NCI-H1694 treated with DMSO at 0.1 percent for 48 hours (cell line): ENCODE measurements at places on chromosomes 2 and 18.
A peak's percentile ranks its signal among the peaks of the same experiment; 100 is the strongest.

- no peak for DNase-seq
Observed at GRCh38 chr2:178428396-178428806, 22.6 kb downstream of the PRKRA start.

DNA sequence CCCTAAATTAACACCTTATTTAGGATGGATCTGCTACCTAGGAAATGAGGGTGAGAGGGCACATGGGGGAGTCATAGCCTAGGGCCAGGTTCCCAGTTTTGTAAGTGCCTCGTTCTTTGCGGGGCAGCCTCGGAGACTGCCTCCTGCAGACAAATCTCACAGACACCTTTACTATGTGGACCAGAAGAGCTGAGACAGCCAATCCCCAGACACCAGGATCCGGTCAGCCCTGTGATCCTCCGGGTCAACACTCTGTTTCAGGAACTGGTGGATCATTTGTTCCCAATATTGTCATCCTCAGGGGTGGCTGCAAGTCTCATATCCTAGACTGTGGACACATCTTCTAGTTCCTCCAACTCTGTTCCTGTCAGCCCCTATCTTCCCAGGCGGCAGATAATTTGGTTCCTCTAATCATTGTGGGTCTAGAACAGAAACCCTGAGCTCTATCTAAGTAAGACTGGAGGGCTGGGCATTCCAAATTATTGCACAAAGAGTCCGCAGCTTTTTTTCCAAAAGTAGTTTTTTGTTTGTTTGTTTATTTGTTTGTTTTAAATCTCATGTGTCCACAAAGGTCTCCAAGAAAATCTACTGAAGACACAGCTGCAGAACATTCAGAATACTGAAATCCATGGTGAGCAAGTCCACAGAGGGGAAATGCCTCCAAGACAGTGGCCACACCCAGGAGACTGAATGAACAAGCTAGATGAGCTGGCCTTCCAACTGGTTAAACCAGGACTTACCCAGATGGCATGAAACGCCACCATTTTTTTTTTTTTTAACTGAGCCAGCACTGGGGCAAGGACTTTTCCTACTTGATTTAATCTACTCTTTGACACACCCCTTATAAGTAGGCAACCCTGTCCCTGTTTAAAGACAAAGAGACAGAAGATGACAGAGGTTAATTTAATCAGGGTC is 6.2 kb upstream of the GDF7 start:
- DNase-seq = no peak

DNA sequence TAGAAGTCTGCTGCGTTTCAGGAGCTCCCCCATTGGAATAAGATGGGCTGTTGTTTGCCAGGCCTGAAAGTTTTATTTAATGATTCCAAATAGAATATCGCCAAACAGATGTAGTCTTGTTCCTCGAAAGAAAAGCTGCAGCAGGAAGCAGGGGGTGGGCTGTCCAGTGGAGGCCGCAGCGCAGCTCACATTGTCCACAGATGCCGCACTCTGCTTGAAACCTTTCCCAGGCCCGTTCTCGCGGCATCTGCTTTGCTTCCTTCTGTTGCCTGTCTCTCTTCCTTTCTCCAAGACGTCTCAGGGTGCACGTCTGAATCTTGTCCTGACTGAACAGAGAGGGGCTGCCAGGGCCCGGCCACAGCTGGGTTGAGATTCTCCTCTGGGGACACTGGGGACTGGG is 12.4 kb upstream of the IGFBP2 start:
- peak; percentile 23 for DNase-seq

- DNase-seq = no peak
Observed at GRCh38 chr2:72554381-72554780, 271.5 kb downstream of the EXOC6B start.

DNA sequence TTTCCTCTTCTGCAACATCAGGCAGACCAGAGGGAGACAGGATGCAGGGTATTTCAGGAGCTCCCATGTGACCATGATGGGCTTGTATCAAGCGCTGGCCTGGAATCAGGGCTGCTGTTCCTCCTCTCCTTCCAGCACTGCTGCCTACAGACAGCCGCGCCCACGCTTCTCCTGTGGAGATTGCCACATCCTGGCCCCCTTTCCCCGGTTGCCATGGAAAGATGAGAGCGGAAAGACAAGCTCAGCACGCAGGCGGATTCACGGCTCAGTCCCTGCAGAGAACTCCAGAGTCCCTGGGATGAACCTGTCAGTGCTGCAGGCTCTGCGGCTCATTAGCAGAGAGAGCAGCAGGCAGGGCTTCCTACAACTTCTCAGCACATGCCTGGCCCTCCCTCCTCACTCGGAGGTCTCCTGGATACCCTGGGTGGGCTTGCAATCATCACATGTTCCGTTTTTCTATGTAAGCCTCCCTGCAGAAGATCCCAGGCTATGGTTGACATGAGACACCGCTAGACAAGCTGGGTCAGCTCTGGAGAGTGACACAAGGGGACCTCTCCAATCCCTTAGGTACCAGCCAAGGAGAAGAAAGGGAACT is 497.8 kb upstream of the MYT1L start:
- peak; percentile 64 for DNase-seq

- DNase-seq = no peak
Observed at GRCh38 chr2:8334866-8335325, 347.0 kb upstream of the ID2 start.

GRCh38 chr2:175852879-175853615 is 149.0 kb downstream of the LNPK start:
- DNase-seq = peak; percentile 92

- no peak for DNase-seq
Observed at GRCh38 chr2:102285368-102285767, 26.0 kb upstream of the IL1RL1 start.

DNA sequence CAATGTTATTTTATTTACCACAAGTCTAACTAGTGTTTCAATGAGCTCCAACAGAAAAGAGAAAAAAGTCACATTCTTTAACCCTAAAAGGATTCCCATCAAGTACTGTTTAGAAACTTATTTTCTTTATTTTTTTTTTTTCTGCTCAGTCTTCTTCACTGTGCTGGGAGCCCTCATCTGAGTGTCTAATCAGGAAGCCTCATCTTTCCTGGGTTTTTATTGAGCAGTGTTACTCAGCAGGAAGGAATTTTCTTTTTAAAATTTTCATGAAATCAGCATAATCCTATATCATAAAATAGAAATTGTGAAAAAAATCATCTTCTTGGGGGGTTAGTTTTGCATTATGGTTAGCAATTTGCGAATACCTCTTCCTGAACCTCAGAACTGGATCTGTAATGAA is 453.8 kb downstream of the CDH2 start:
- no peak for DNase-seq

DNA sequence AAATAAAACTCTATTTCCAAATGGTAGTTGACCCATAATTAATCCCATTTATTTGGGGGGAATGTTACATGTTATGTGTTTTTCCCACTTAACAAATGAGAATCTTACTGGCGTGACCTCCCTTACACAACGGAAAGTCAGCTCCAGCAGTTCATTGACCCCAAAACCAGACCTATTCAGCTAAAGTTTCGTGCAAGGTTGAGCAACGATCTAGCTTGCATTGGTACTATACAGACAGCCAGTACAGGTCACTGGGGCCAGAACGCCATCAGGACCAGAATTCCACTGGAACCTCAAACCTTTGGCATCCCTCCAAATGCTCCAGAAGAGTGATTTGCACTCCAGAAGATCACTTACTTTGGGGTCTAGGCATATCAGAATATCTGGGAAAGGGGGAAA is 6.8 kb upstream of the CTAGE1 start:
- DNase-seq = no peak

DNA sequence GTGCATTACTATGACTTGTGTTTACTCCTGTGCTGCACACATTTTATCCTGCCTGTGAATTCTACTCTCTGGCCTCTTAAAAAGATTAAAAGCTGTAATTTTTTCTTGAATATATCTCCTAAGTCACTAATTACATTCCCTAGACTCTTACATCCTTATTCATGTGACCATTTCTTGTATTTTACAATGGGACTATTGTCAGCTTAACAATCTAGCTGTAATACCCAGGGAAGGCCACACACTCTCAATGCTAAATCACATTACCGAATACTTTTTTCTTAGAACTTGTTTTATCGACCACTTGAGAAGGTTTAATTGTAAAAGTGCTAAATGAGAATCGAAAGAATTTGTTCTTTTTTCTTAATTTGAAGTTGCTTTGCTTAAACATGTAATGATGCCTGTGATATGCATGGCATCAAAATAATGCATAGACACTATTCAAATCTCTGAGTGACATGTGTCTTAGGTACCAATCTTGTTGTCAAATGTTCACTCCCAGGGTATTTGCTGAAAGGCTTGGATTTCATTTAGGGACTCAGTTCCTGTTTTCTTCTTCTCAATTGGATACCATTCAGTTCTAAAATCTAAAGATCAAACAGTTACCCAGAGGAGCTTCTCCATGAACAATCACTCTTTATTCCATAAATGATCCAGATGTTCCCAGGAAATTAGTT is 498.5 kb downstream of the DPP10 start:
- DNase-seq = no peak

- no peak for DNase-seq
Observed at GRCh38 chr18:6561420-6561861, 146.7 kb upstream of the L3MBTL4 start.

GRCh38 chr2:44718431-44718830 is 223.1 kb upstream of the SIX3 start:
- no peak for DNase-seq

DNA sequence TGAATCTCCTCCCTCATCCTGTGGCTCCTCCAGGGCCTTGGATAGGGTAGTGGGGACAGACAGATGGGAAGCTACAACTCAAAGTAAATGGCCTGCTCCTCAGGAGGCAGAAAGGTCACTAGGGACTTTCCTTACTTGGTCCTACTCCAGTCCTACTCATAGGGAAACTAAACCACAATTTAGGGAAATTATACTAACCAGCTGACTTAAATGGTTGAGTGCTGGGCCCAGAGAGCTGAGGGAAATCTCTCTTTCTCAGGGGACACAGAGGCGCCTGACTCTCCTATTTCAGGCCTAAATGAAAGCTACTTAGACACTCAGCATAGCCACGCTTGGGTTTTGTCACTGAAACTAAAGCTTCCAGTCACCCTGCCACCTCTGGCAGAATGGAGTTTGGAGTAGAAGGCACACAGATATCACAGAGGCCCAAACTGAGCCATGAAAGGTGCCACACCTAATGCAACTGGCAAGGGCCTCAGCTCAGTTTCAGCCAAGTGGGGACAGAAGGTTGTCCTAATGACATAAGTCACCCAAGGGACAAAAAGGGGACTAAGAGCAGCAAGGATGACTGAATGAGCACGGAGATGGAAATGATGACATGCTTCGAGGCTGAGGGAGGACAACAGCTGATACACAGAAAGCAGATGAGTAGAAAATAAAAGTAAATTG is 24.0 kb downstream of the CERKL start:
- DNase-seq = no peak

DNA sequence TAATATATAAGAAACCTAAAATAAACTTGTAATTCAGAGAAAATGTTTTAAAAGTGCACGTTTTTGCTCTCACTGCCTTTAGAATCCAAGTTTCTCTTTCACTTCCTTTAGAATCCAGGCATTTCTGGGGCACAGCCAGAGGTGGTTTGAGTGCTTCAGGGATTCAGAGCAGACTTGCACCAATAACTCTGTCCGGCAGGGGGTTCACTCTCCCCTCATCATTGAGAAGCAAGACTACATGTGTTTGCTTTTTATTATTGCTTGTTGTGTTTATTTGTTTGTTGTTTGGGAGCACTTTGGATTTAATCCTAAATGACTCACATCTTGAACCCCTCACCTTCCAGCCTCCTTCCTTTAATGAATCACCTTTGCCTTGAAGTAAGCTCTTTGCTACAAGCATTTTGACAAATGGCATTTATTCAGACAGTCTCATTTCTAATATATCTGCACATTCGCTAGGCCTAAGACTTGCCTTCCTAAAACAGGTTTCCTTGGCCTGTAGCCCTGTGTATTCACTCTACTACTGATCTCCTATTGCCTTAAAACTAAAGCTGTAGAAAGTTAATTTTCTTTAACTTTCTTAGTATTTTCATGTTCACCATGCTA is 233.5 kb upstream of the ATP5MC3 start:
- peak; percentile 76 for DNase-seq

GRCh38 chr2:126907671-126908070 is 9.0 kb downstream of the TEX51 start:
- DNase-seq = no peak

- no peak for DNase-seq
Observed at GRCh38 chr2:242051463-242051862, 181.9 kb downstream of the RTP5 start.

DNA sequence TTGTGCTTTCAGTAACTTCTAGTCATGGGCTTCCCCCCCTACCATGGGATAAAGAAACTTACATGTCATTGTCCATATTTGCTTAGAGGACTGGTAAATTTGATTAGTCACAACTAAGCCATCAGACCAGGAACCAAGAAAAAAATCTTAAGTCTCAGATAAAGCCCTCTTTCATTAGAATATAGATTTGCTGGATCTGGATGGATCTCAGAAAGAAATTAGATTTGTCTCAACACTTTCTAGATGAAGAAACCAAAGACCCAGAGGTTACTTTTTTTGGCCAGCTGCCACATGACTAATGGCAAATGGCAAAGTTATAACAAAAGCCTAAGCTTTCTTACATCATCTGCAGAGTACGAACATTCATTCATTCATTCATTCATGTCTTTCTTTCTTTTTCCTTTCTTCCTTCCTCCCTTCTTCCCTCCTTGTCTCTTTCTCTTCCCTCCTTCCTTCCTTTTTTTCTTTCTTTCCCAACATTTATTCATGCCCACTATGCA is 60.2 kb downstream of the CDCA7 start:
- peak; percentile 97 for DNase-seq

DNA sequence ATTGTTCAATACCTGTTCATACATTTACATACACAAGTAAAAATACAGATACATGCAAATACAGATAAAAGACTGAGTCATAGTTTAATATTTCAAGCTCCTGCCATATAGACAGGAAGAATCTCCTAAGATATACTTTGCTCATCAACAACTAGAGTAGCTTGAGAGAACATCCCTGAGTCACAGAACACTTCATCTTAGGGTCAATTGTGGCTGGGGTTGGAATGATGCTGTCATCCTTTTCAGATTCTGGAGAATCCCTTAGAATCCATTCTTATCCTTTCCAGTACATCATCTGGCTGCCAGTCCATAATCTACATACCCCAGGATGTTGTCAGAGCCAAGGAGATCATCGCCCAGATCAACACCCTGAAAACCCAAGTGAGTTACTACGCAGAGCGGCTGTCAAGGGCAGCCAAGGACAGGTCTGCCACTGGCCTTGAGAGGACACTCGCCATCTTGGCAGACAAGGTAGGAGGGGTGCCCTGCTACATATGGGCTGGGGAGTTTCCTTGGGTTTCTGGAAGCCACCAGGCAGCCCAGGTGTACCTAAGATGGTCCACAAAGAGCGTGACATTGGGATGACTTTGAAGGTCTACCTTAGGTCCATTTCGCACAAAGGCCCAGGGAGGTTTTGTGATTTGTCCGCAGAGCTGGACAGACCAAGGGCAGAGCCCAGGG is 55.7 kb downstream of the COA5 start:
- no peak for DNase-seq
